ENCODE measurements at places on chromosomes 13 and 19. TPM values are rescaled to one million over a fixed set of nuclear protein-coding genes. Genes with fewer than 3 reads are reported as not detected.

Gene PLK5
- total RNA-seq, result not detected

Gene TNFSF13B
- 1.1 TPM for total RNA-seq

Gene RASIP1
- total RNA-seq, result 3.2 TPM

Gene KLK2
- not detected for total RNA-seq

Gene CACNG7
- not detected for total RNA-seq

Gene TEKTIP1
- total RNA-seq, result not detected

Gene KLK15
- not detected for total RNA-seq

Gene ZNF285
- 3.9 TPM for total RNA-seq

All from tracheal epithelial cell (primary cell).